ENCODE measurements at places on chromosomes 16 and 17.

GRCh38 chr17:73921306-73921705 lies 277.1 kb upstream of the SDK2 start:
- DNase-seq = no peak

GRCh38 chr17:81867170-81867990 lies 3.8 kb downstream of the ARHGDIA start:
- DNase-seq = peak; percentile 54

- no peak for DNase-seq
Measured at GRCh38 chr17:42806249-42806648, 7.6 kb downstream of the CNTD1 start.

DNA sequence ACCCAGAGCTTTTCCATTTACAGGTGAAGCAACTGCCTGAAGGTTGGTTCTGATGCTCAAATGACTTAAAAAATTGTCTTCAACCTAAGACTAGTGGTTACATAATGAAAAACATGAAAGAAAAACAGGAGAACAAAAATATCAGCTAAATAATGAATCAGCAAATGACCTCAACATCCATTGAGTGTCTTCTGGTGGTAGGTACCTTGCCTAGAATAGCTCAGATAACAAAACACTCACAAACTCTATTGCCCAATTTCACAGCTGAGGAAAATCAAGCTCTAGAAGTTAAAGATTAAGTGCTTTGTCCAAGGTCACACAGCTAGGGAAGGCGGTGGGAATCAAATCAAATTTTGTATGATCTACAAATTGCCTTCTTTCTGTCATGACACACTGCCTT lies 304.6 kb upstream of the CDH11 start:
- no peak for DNase-seq

- DNase-seq = no peak
Measured at GRCh38 chr17:17096438-17097178, 54.4 kb downstream of the MPRIP start.

DNA sequence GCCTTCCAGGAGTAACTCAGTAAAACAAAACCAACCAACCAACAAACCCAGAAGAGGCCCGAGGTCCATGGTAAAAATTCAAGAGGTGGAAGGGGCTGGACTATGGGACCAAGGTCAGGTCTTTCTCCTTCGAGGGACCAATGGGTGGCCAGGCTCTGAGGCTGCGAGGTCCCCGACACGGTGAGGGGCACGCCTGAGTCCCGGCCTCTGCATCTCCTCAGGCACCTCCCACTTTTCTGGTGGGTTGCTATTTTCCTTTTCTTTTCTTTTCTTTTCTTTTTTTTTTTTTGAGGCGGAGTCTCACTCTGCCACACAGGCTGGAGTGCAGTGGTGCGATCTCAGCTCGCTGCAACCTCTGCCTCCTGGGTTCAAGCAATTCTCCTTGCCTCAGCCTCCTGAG lies 18.0 kb downstream of the CD7 start:
- DNase-seq = peak; percentile 75

- DNase-seq = no peak
Measured at GRCh38 chr16:2825049-2825742, 4.9 kb upstream of the ZG16B start.

- DNase-seq = no peak
Measured at GRCh38 chr16:30041841-30042240, 10.8 kb upstream of the TLCD3B start.

DNA sequence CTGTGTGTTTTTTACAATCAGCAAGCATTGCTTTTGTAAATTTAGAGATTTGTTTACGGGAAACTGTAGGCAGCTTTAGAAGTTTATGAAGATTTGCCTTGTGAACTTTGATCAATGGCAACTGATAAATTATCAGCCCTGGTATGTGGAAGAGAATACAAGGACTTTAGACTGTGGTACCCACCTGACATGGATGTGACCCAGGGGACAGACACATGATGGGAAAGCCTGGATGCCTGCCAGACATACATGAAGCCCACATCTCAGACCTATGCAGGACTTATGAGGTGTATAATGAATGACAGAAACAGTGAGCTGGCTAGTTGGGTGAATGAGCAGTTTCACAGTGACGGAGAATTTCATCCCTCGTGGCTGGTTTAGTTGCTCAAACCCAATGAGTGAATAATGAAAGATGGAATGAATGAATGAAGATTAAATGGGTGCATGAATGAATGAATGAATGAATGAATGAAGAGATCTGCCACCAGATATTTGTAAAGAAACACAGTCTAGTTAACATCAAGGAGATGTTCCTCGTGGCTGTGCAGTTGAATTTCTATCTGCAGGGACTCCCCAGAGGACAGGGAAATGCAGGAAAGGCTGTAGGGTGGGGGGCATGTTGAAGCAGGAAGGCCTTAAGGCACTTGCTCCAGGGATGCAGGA lies 7.6 kb downstream of the TMEM92 start:
- DNase-seq = no peak

DNA sequence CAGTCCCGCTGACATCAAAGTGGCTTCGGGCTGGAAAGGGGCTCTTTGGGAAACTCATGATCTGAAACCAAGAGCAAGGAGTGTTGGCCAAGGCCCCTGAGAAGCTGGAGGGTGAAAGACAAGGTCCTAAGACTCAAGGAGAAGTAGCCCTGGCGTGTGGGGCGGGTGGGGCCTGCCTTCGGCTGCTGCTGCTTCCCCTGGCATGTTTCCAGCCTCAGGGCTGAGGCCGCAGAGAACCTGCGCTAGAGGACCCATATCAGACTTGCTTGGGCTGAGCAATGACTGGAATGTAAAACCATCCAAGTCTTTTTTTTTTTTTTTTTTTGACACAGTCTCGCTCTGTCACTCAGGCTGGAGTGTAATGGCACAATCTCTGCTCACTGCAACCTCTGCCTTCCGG lies 67.5 kb upstream of the GCSH start:
- DNase-seq = no peak

GRCh38 chr16:31458073-31458843 lies 1.0 kb upstream of the ARMC5 start:
- DNase-seq = peak; percentile 41

- DNase-seq = no peak
Measured at GRCh38 chr16:57143149-57143921, 42.5 kb downstream of the PSME3IP1 start.

DNA sequence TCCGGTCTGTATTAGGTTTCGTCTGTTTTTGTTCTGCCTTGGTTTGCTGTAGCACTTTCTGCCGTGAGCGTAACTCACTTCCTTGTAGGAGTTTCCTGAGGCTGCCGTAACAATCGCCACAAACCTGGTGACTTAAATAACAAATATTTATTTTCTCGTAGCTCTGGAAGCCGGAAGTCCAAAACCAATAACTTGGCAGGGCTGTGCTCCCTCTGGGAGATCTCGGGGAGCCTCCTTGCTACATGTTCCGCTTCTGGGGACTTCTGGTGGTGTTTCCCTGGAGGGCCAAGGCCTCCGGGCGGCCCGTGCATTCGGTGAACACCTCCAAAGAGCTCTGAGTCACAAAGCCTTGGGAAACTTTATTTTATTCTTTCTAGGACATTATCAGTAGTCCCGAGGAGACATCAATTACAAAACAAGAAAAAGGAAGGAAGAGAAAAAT lies 6.8 kb upstream of the WDR45B start:
- no peak for DNase-seq

DNA sequence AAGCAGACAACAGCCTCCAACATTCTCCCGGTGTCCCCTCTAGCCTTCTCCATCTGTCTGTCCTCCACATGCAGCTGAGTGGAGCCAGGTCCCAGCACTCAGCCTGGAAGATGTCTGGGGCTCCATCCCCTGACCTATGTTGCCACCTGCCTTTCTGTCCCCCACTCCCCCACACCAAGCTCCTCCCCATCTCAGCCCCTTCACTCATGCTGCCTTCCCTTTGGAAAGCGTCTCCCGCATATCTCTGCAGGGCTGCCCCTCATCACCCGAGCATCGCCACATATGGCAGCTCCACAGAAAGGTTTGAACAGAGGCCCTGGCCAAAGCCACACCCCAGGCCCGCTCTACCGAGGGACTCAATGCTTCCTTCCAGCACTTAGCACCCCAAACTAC lies 24.2 kb downstream of the NSMCE1 start:
- DNase-seq = peak; percentile 3

DNA sequence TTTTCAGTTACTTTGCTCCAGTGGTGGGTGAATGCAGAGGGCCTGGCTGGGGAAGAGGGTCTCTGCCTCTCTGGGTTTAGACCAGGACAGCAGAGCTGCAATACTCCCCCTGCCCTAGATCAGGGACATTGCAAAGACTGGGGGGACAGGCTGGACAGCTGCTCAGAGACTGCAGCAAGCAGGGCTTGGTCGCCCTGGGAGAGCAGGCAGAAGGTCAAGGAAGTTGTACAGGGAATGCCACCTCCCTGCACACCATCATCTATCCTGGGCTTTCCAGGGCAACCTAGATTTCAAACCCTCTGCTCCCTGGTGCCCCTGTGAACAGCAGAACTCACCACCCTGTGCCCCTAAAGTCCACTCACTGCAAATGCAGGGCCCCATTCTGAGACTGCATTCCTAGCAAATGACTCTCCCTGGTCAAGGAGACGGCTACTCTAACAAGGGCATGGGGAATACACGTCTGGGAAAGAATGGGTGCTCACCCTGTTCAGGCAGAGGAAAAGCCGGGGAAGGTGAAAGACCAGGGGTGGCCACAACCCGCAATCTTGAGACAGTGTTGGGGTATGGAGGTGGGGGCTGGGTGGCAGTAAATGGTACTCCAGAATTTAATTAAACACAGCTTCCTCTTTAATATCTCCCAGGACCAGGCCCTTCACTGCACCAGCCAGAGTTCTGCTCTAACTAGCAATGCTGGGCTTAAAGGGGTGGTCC lies 1.0 kb downstream of the KIFC3 start:
- no peak for DNase-seq

DNA sequence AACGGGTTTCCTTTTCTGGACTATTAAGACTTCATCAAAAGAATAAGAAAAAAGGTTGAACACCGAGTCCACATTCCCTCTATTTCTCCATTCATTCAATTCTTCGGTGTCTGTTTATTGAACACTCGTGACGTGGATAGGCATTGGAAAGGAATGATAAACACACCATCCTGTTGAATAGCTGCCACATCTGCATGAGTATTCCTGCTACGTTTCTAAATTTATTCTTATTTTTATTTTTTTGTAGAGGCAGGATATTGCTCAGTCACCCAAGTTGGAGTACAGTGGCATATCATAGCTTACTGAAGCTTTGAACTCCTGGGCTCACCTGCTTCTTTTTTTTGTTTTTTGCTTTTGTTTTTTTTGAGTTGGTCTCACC lies 80.8 kb upstream of the CIBAR2 start:
- DNase-seq = no peak

- peak; percentile 37 for DNase-seq
Measured at GRCh38 chr17:58153046-58153445, 4.9 kb downstream of the OR4D1 start.

GRCh38 chr16:59463776-59464175 lies 729.7 kb upstream of the GOT2 start:
- no peak for DNase-seq

- no peak for DNase-seq
Measured at GRCh38 chr17:72580321-72581127, 459.7 kb downstream of the SOX9 start.

- DNase-seq = no peak
Measured at GRCh38 chr16:11446566-11447119, 101.4 kb downstream of the RMI2 start.

DNA sequence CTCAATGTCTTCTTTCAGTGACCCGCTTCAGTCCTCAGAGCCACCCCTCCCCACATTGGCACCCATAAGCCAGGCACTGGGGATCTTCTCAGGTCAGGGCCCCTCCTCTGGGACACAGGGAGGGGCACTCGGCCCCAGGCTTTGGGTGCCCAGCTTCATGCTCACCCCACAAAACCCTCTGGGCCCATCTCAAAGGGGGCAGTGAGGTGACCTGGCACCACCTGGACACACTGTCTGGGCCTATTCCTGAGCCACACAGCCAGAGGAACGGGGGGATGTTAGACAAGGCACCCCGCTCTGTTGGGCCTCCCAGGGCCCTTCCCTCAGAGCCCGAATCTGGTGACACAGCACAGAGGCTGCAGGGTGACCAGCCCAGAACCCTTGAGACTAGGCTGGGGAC lies 36.1 kb downstream of the TNFRSF13B start:
- no peak for DNase-seq

DNA sequence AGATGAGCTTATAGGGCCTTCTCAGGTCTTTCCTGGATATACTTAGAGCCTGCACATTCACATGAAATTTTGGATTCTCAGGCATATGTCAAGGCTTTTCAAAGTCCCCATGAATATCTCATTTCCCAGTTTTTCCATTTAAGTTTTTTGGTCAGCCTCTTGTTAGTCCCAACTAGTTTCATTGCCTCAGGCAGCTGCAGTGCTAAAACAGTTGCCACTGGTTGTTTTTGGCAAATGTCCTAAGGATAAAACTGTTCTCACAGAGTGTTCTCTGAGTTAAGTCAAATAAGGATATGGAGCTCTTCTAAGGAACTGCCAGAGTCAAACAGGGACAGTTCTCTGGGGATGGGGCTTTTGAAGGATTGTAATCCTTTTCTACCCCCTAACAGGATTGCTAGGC lies 39.9 kb upstream of the ABCC11 start:
- no peak for DNase-seq

GRCh38 chr16:86496262-86496928 lies 13.9 kb upstream of the FOXF1 start:
- no peak for DNase-seq

DNA sequence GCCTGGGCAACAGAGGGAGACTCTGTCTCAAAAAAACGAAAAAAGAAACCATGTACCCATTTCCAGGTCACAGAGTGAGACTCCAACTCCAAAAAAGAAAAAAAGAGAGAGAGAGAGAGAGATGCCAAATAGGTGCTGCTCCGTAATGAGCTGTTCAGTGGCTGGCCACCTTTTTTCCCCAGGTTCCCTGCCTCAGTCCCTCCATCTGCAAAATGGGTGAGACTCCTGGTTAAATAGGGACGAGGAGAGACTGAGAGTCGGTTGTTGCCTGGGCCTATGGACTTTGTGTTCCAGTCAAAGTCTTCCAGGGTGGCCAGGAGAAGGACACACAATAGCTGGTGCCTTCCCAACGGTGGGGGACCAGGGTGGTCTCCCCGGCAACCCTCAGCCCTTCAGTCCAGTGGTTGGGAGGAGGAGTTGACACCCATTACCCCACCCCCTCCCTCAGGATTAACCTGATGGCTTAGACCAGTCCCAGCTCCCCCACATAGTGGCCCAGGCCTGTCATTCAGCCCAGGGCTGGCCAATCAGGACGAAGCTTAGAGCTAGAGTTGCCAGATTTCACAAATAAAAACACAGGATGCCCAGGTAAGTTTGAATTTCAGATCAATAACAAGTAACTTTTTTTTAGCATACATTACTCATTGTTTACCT lies 258.2 kb downstream of the PARN start:
- no peak for DNase-seq

- DNase-seq = no peak
Measured at GRCh38 chr16:81492965-81493754, 48.6 kb downstream of the CMIP start.

DNA sequence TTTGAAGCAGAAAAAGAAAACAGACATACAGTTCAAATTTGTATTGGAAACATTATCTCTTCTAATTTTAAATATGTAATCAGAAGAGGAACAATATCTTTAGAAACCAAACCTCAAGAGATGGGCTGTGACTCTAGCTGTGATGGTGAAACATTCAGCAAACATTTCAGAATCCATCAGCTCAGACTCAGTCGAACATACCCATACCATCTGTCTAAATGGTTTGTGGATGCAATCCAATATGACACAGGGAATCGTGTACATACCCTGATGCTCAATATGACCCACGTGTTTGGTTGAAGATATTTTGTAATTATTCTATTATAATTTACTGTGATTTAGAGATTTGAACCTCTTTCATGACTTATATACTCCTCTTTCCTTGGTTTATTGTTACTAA lies 665.2 kb upstream of the CDH8 start:
- DNase-seq = no peak

GRCh38 chr17:62720126-62720850 lies 87.8 kb downstream of the MARCHF10 start:
- no peak for DNase-seq

- no peak for DNase-seq
Measured at GRCh38 chr16:78552716-78553115, 453.3 kb downstream of the WWOX start.
